Femur (tissue), 1 donor: ENCODE measurements at places on chromosomes 5 and 9.

- DNase-seq, result no peak
Observed at GRCh38 chr9:73009649-73010288, 56.9 kb upstream of the ALDH1A1 start.

- no peak for DNase-seq
Observed at GRCh38 chr5:33361781-33362180, 79.0 kb upstream of the TARS1 start.

DNA sequence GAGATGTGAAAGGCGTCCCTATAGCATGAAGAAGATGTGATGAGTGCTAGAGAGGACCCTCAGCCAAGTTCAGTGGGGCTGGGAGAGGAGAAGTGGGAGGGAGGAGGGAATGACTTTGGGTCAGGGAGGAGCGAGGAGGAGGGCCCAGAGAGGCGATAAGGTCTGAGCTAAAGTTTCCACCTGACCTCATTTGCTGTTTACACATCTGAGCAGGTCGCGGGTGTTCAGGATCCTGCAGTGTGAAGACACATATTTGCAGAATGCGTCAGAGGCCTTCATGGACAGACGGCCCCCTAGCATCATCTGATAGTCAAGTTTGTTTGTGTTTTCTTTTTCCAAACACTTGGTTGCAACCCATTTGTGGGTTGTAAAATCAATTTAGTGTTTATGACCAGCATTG lies 18.9 kb upstream of the IGFBPL1 start:
- DNase-seq, result no peak

- DNase-seq, result no peak
Observed at GRCh38 chr5:74772359-74772758, 5.3 kb downstream of the NSA2 start.

DNA sequence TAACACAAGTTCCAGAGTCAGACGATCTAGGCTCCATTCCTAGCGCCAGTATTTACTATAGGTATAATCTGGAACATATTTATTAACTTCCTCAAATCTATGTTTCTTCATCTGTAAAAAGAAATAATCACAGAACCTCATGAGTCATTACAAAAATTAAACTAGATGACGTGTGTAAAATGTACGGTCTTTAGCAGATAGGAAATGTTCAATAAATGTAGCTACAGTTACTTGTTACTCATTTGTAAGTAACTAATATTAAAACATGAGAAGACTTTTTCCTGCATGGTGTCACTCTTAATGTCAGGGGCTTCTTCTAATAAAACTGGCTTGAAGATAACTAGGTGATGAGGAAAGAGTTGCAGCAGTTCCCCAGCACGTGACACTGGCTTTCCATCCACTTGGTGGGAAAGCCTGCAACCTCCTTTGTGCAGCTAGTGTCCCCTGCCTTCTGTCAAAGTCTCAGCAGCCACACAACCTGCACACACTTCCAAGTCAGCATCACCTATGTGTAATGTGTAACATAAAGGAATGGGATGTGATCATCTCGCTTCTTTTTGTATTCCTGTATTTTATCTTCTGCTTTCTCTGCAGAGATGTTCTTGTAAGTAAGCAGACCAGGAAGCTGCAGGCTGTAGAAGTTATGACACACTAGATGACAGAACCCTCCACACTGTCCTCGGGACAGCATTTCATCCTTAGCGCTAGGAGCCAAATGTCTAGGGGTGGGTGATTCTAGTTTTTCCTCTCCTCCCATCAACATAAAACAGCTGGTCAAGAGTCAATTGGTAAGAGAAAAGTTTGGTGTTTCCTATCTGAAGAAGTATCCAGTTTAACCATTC lies 1.8 kb upstream of the JAKMIP2 start:
- no peak for DNase-seq

GRCh38 chr5:62486672-62487071 lies 74.1 kb downstream of the IPO11 start:
- DNase-seq, result no peak

DNA sequence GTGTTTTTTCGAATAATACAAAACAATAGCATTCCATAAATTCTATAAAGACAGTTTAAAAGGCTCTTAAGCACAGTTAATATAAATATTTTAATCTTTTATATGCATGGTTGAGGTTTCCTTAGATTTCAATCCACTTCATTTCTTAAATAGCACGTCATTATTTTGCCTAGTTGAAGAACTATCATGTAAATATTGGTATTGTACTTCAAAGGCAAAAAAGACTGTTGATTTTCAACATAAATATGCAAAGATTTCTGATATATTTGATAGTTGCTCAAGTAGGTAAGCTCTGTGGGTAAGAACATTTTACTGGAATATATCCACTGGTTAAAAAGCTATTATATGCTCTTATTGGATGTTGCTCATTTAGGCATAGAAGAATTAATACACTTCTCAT lies 458.6 kb downstream of the NR2F1-AS1 start:
- no peak for DNase-seq

GRCh38 chr5:67858471-67859031 lies 357.0 kb upstream of the PIK3R1 start:
- no peak for DNase-seq

- no peak for DNase-seq
Observed at GRCh38 chr5:137075163-137075970, 423.8 kb downstream of the SPOCK1 start.

GRCh38 chr5:137822984-137823383 lies 44.7 kb upstream of the MYOT start:
- peak; percentile 54 for DNase-seq

DNA sequence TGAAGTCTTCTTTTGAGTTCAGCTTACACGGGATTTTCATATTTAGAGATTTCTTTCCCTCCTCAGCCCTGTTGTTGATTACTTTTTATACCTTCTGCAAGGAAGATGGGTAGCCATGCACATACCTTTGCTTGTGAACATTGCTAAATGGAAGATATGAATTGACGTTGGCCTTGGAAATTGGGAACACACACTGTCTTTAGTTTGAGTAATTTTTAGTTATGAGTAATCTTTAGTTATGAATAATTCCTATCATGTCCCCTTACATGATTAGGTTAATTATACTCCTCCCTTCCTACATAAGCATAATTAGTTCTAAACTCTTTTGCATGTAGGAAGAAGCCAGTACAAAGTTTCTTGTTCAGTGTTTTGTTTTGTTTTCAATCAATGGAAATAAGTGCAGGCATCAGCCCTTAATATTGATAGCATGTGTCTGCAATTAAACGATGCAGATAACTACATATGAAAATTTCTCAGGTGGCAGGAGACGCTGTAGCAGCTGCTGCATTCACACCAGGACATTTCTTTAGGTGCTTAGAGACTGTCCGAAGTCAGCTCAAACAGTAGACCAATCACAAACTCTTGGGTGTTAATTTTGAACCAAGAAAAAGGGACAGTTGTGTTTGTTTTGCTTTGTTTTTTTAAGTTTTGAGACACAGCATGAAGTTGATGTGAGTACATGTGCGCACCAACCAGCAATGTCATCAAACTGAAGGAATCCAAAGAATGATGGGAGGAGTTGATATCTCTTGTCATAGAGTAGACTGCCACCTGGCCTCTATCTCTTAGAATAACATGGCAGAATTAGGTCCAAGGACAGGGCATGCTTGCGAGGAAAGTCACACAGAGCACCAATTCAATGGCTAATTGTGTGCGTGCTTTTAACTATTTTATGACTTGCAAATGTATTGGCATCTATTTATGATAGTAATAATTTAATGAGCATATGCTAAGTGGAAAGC lies 51.4 kb downstream of the SMARCA2 start:
- no peak for DNase-seq

DNA sequence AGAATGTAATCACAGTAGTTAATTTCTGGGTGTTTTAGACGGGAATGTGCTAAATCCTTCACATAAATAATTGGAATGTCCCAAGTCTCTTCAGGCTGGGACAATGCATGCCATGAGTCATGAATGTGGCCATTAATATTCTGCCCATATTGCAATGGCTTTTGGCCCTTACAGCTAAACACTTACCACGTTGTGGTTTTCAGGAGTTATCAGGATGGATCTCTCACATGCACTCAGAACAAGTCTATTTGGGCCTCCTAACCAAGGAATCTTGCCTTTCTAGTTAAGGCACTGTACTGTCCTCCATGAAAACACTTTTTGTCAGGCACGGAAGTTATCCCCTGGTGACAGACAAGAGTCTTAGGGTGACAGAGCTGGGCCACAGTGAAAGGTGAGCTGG lies 32.7 kb downstream of the PKD2L2 start:
- DNase-seq, result no peak

DNA sequence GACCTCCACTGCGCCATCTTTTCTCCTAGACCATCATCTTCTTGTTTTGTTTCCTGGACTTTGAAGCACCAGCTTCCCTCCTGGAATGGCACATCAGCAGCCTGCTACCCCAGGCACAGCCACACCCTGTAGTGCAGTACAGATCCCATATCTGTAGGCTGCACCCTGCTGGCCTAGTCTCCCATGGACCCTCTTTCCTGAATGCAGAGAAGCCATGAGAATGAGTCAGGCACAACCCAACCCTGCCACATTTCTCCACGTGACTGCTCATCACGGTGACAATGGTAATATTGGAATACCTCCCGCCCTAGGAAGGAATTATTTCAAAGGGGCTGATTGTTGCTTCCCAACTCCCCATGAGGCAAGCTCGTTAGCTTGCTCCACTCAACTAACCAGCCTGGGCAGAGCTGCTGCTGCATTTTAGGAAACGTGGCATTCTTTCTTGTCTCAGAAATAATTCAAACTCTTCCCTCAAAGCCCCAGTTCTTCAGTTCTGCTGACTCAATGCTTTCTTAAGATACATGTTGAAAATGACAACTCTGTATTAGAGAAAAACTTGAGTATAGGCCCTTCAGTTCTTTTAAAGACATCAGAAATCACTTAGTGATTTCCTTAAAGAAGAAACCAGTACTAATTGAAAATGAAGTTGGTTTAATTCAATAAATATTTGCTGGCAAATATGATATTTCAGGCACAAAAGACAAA lies 328.1 kb downstream of the MLLT3 start:
- no peak for DNase-seq

DNA sequence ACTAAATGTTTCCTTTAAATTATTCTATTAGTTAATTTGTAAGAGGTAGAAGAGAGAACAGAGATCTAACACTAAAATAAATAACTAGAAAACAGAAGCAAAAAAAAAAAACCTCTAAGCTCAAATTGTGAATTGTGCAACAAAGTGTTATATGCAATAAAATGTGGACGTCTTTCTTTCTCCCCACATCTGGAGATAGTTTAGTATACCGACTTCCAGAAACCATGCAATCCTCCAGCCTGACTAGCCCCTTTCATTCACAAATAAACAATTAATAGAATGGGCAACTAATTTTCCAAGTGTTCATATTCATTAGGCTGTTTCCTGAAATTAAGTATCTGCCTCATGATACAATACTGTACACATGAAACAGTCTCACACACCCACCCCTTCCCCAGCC lies 258.5 kb downstream of the BNC2 start:
- DNase-seq, result no peak

DNA sequence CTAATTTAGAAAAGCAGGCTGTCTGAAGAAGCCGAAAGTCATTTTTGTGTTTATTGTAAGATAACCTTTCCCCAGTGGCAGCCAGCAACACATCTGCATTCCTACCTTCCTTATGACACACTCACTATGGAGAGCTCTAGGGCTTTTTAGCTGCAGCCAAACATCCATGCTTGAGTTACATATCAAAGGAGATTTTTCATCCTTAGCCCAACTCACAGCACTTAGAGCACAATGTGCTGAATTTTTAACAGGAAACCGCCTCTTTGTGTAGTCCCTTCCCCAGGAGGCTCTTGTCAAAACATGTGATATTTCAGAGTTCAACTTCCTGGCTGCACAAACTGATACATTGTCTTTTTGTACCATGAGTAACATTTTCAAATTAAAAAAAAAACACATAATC lies 379.2 kb downstream of the CTNND2 start:
- DNase-seq, result no peak

DNA sequence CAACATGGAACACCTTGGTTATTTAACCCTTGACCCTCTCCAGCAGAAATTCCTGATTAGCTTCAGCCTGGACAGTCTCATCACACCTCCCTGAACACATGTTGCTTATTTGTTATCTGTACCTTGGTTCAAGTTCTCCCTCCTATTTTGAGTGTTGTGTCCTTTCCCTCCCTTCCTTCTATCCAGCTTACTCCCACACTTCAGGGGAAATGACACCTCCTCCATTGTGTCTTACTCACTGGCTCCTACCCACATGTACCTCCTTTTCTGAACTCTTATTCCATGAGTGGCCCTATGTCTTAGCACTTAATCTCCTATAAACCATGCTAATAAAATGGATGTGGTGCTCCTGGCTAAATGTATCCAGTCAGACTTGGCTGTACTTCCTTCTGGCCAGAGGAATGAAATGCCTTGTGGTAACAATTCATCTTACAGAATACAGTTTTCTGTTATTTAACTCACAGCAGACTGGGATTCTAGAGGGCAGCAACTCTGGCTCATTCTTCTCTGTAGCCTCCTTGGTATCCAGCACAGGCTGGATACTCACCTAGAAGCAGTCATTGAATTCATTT lies 11.2 kb downstream of the LIX1 start:
- DNase-seq, result no peak

DNA sequence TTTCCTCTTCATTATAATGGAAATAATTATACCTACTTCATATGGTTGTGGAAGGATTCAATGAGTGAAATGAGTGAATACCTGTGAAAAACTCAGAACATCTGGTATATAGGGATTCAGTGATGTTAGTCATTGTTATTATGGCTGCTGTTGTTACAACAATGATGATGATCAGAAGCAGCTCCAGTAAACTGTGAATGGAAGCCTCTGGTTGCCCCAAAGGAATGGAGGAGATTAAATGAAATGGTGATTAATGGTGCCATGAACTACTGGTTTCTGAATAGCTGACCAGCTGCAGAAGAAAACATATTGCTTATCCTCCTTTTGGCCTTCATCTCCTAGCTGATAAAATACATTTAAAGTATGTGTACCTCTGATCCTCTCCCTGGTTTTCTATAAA lies 372.0 kb downstream of the ARHGEF28 start:
- no peak for DNase-seq

DNA sequence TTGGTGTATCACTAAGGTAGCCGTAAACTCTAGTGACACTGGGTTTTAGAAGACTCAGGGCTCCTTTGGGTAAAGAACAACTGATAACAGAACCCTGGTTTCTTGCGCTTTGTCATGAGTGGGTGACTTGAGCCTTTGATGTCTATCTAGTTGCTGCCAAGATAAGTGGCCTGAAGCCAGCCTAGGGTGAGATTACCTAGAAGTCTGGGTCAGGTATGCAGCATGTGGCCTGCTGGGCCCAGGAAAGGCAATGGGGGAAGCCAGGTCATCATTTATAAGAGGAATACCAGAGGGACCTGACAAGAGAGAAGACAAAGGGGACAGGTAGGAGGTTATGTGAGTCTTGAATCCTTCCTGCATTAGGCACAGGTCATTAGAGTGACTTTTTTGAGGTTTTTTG lies 23.2 kb upstream of the GARNL3 start:
- DNase-seq, result no peak

DNA sequence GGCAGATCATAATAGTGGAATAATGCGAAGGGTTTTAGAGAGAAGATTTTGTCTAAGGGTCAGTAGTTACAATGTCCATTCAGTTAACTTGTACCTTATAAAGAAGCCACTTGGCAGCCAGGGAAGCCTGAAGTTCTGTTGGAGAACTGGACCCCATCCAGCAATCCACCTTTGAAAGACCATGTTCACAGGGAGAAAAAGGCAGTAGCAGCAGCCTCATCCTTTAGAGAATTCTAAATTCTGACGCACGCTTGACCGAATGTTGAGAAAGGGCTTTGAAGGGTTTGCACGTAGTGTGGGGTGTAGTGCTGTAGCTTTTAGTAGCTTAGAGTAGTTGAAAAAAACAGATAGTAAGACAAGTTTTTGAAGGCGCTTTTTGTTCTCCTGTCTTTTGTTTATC lies 42.8 kb downstream of the MCCC2 start:
- no peak for DNase-seq

GRCh38 chr5:127074466-127074865 lies 1.2 kb upstream of the C5orf63 start:
- no peak for DNase-seq

- DNase-seq, result no peak
Observed at GRCh38 chr5:137367951-137368350, 131.2 kb downstream of the SPOCK1 start.
